ENCODE measurements at places on chromosomes 5 and 9. TPM values are rescaled to one million over a fixed set of nuclear protein-coding genes. Genes with fewer than 3 reads are reported as not detected.

- DNase-seq: peak; percentile 50
Measured at GRCh38 chr9:21856301-21857094, 54.1 kb downstream of the MTAP start.

HRCT1 gene
- total RNA-seq: 0.97 TPM

GRCh38 chr5:141330299-141331080, at the start of gene PCDHGA1:
Gene PCDHGA1, plus strand, starts transcription at chr5:141330514.
- peak; percentile 67 for DNase-seq

FRRS1L gene
- total RNA-seq: not detected

All from fibroblast of villous mesenchyme (primary cell).